Stimulated activated CD8-positive, alpha-beta memory T cell treated with anti-CD3 and anti-CD28 coated beads, Interleukin-4, amount 100 ng/mL, for 4 hours (primary cell): ENCODE measurements at places on chromosomes 1 and 21.

- DNase-seq: no peak
These were observed 80.3 kb downstream of the TMEM200B start for GRCh38 chr1:29043274-29043965.

DNA sequence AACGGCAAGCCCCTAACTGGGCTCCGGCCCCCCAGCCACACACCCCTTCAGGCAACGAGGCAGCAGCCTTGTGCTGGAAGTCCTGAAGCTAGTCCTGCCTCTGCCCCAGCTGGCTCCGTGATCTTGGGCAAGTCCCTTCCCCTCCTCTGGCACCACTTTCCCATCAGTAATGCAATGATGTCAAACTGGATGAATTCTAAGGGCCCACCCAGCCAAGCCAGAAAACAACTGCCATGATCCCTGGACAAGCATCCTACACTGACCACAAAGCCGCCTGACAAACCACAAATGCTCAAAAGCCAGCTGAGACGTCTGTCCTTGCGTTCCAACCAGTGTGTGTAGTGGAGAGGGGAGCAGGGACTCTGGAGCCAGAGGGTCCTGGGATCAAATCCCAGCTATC, 26.8 kb downstream of the IFFO2 start:
- DNase-seq: no peak

DNA sequence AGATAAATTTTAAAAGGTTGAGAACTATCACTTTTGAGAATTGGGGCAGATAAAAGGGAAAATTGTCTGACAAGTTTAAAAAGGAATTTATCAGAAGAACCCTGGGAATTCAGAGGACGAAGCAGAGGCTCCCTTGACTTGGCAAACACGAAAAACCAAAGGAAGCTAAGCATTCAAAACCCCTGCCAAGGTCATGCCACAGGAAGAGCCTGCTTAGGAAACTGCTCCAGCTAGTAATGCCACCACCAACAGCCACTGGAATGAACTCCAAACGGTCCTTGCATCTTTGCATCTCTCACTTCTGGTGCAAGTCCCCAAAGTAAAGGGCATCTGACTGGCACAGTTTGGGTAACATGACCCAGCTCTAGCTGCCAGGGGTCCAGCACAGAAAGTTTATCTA, 7.2 kb downstream of the GPBP1L1 start:
- DNase-seq: no peak

DNA sequence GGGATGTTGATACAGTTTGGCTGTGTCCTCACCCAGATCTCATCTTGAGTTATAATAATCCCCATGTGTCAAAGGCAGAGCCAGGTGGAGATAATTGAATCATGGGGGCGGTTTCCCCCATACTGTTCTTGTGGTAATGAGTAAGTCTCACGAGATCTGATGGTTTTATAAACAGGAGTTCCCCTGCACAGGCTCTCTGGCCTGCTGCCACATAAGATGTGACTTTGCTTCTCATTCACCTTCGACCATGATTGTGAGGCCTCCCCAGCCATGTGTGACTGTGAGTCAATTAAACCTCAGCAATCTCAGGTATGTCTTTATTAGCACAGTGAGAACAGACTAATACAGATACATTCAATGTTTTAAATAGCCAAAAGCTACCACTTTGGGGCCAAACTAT, 41.1 kb downstream of the SLC35F3 start:
- no peak for DNase-seq

DNA sequence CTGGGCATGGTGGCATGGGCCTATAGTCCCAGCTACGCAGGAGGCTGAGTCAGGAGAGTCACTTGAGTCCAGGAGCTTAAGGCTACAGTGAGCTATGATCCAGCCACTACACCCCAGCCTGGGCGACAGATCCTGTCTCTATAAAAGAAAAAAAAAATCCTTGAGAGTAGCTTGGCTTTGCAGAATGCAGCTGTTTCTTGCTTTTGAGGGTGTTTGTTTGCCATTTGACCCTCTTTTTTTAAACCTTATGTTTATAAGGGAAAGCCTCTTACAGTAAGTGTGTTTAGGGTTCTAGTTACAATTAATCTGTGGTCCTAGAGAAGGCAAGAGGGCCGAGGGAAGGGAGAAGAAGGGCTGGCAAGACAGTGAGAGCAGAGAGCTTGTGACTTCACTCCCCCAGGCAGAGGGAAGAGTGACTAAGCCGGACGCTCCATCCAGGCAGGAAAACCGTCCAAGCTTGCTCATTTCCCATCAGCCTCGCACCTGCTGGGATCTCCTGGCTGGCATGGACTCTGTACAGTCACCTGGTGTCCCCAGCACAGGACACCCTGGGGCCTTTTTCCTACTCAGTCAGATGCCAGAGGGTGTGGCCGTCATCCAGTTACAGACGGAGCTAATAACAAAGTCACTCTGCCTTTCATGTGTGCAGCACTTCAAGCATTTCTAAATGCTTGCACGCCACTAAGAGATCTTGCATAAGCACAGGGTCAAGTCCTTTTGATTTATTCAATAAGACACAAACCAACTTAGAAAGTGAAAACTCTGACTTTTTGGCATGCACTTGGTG, 55.5 kb upstream of the PSEN2 start:
- DNase-seq: no peak

GRCh38 chr1:44696789-44697345, 22.4 kb downstream of the ARMH1 start:
- DNase-seq: no peak

GRCh38 chr1:215911406-215911968, 344.4 kb downstream of the KCTD3 start:
- DNase-seq: no peak

DNA sequence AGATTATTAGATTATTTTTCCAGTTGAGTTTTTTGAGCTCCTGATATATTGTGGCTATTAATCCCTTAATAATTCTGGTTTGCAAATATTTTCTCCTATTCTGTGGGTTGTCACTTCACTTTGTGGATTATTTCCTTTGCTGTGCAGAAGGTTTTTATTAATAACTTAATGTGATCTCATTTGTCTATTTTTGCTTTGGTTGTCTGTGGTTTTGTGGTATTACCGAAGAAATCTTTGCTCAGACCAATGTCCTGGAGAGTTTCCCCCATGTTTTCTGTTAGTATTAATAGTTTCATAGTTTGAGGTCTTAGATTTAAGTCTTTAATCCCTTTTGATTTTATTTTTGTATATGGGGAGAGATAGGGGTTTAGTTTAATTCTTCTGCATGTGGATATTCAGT, 7.1 kb upstream of the TBX19 start:
- no peak for DNase-seq

DNA sequence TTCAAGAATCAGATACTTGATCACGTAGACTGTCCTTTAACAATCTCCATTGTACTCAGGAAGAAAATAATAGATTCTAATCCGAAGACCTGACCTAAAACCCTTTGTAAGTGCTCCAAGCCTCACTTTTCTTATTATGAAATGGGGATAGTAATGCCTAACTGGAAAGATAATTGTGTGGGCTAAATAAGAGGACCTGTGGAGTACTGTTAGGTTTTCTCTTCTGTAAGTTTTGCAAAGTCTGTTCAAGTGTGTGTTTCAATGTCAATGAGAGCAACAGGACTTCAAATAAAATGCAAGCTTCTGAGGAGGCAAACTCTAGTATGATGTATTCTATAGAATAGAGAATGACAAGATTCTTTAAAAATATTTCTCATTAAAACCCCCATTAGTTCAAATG, 348.6 kb downstream of the USP25 start:
- no peak for DNase-seq

- no peak for DNase-seq
These were observed 6.9 kb downstream of the ENO1 start for GRCh38 chr1:8871539-8871935.

DNA sequence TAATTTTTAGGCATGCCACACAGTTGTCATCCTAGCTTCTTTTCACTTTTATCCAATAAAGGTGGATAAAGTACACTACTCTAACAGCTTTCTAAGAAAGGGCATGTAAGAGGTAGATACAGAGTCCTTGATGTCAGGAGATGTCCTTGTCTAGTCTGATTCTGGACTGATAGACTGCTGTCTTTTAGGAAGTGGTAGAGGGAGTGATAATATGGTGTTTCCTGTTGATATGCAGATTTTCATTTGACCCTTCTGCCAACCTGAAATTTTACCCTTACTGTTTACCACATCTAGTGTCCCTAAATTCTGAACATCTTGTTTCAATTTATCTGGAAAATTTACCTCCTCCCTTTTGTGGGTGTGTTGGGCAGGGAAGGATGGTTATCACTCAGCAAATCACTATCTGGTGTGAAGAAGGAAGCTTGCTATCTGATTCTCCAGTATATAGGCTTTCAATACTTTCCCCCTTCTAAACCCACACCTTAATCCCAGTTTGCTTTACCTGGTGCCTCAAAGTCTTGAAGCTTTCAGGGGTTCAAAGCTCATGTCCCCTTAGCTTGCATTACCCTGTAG, 354.9 kb upstream of the SNX7 start:
- DNase-seq: no peak

DNA sequence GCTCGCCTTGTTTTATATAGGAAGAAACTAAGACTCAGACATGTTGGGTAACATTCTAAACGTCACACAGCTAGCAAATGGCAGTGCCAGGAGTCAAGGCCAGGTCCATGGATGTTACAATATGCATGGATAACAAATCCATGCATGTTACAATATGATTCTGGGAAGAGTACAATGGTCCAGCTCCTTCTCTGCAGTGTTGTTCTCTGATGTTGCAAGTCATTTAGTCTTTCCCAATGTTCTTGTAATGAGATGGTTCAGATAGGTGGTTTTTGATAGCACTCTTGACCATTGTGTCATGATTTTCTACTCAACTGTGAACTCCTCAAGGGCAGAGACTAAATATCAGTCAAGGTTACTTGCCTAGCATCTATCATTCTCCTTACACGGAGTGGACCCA, 15.7 kb upstream of the LRRN2 start:
- DNase-seq: no peak

- no peak for DNase-seq
These were observed 956 bp downstream of the ATP1A2 start for GRCh38 chr1:160116283-160117147.

DNA sequence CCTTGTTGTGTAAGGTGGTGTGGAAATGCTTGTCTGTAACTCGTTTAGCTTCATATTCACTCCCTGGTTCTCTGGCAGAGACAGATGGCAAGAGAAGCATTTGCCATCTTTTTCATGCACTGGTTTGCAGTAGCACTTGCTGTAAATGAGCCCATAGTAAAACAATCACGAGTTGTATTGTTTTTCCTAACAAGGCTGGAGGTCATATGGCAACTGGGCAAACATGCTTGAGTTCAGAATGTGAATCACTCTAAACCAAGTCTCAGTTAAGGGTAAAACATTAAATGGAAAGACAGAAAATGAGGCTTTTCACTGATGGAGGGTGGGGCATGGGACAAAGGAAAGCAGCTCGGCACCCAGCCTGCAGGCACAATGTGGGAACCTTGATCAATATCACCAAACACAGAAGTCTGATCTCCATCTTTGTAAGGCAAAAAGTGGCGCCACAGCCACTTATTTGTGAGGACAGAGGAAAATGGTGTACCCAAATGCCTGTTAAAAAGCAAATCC, 26.5 kb upstream of the LPAR3 start:
- no peak for DNase-seq

DNA sequence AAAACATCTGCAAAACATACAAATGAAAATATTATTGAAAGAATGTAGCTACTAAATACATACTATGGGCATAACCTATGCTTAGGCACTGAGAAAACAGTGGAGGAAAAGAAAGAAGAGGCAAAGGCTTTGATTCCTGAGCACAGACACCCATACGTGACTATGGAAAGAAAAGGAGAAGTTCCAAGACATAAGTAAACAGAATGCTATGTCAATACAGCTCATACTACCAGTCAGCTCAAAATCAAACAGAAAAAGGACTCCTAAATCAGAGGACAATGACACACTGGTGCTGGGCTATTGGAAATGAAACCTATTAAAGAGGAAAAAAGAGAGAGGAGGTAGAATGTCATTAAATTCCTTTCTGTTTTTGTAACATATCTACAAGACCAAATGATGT, 225.4 kb downstream of the SMYD3 start:
- no peak for DNase-seq

- DNase-seq: no peak
These were observed 30.1 kb downstream of the ATF3 start for GRCh38 chr1:212638492-212639151.

- DNase-seq: no peak
These were observed 29.8 kb upstream of the HHAT start for GRCh38 chr1:210298936-210299335.

DNA sequence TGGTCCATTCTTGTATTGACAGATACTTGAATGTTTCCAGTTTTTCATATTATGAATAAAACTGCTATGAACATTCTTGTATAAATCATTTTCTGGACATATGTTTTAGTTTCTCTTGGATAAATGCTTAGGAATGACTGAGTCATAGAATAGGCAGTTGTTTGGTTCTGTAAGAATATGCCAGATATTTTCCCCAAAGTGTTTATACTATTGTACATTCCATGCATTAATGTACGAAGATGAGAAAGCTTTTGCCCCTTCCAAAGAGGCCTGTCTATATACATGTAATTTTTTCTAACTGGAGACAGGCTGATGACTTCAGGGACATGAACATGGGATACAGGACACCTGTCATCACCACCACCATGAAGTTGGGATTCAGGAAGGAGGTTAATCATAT, 11.3 kb downstream of the NBPF3 start:
- DNase-seq: no peak
